ENCODE measurements at places on chromosomes 11 and 22.

DNA sequence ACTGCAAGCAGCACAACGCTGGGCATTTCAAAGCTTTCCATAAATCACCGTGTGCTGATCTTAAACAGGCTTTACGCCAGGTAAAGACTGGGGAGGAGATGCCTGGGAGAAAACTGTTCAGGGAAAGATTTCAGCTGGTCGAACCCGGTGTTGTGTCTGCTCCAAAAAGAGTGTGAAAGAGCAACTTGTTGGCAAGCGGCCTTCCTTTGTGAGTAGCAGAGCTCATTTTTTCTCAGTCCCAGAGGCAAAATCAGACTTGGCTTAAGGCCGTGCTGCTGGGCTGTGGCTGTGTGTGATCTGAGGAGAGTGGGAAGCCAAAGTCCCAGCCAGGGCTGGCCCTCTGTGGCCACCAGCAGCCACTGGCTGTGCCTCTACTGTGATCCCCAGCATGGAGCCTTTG is 75.7 kb upstream of the E2F8 start:
- DNase-seq: no peak

GRCh38 chr11:61585115-61585514 is 4.2 kb upstream of the SYT7 start:
- DNase-seq: no peak

DNA sequence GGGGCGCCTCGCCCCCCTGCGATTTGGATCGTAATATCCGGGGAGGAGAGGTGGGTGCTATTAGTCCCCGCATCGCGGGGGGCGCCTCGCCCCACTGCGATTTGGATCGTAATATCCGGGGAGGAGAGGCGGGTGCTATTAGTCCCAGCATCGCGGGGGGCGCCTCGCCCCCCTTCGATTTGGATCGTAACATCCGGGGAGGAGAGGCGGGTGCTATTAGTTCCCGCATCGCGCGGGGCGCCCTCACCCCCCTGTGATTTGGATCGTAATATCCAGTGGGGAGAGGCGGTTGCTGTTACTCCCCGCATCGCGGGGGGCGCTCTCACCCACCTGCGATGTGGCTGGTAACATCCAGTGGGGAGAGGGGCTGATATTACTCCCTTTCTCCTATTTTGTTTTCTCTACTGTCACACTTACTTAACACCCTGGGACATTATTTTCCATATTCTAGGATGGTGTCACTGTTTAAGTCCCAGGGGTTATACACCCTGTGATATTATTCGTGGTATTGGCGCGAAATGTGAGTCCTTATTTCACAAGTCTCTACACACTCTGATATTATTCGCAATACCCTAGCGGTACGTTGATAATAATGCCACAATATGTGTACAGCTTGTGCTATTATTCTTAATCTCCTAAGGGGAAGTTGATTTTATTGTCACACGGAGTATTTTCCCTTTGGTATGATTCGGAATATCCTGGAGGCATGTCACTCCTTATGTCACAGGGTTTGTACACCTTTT is 57.8 kb upstream of the ALDH3B2 start:
- DNase-seq: no peak

- peak; percentile 18 for DNase-seq
Observed at GRCh38 chr11:85826116-85826855, 15.3 kb upstream of the SYTL2 start.

GRCh38 chr22:25651332-25652085 is 87.0 kb downstream of the GRK3 start:
- peak; percentile 36 for DNase-seq
